ENCODE measurements at places on chromosomes 12 and 14. TPM values are rescaled to one million over a fixed set of nuclear protein-coding genes. Genes with fewer than 3 reads are reported as not detected.

- no peak for DNase-seq
- no peaks in the 10 kb centered on the region for H3K36me3 ChIP-seq
Observed at GRCh38 chr12:67430708-67431335, 161.7 kb downstream of the CAND1 start.

GRCh38 chr12:916240-916639 lies 33.3 kb downstream of the RAD52 start:
- no peaks in the 10 kb centered on the region for H3K4me1 ChIP-seq
- DNase-seq = no peak
- no peak overlapping the region for H3K27ac ChIP-seq
- no peaks in the 10 kb centered on the region for H3K27me3 ChIP-seq
- H3K4me3 ChIP-seq = no peak overlapping the region
- peaks cover 6% of the 10 kb centered on the region for H3K36me3 ChIP-seq

DNA sequence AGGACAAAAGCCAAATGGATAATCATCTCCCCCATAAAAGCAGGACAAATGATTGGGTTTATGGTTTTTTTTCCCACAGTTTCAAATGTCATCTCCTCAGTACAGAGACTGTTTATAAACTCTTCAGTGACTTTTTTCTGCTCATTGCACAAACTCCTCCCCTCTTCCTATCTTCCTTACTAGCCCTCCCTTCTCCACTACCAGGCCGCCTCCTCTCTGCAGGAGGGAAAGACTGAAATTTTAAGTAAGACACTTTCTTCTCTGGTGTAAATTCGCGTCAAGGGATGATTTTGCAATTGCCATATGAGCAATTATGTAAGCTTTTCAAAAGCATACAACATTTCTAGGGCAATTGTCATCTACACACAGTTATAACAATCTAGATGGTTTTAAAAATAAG lies 37.0 kb downstream of the BTG1 start:
- no peak overlapping the region for H3K4me3 ChIP-seq
- peaks cover 2% of the 10 kb centered on the region for H3K4me1 ChIP-seq
- DNase-seq = peak; percentile 89
- no peak overlapping the region for H3K27ac ChIP-seq

DNA sequence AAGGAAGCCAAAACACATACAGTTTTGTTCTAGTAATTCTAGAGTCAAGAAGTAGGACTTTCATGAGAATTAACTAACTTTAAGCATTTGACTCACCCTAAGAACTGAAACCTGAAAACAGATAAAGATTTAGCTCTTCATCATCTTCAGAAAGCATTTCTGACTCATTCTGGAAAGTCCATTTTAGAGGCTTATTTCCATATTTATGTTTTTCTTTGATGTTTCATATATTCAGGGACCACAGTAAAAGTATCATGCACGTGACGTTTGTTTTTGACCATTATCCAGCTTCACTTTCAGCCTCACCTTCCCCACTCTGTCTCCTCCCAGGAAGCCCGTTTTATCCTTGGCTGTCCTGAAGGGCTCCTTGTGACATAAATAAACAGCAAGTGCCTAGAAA lies 79.2 kb downstream of the MDGA2 start:
- no peaks in the 10 kb centered on the region for H3K4me1 ChIP-seq
- H3K4me3 ChIP-seq = no peak overlapping the region
- no peaks in the 10 kb centered on the region for H3K36me3 ChIP-seq
- no peaks in the 10 kb centered on the region for H3K27me3 ChIP-seq
- no peak overlapping the region for H3K27ac ChIP-seq

- peaks cover 6% of the 10 kb centered on the region for H3K4me1 ChIP-seq
- no peaks in the 10 kb centered on the region for H3K27me3 ChIP-seq
- no peak for DNase-seq
- H3K4me3 ChIP-seq = no peak overlapping the region
Observed at GRCh38 chr14:77062261-77062660, 33.8 kb upstream of the IRF2BPL start.

DNA sequence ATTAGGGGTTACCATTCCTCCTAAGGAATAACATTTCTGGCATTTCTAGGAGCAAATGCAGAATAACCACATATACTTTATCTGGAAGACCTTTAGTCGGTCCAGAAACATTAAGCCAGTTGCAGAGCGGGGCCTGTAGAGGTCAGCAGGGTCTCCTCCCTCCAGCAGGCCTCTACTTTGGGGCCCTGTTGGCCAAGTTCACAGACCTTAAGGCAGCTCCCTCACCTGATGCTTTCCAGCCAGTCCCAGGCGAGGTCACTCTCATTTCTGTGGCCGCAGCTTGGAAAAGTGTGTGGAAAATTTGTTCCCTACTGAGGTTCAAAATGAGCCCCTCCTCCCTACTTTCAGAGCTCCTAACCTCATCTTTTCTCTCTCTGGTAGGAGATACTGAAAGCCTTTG lies 74.1 kb downstream of the ESR2 start:
- H3K27me3 ChIP-seq = no peaks in the 10 kb centered on the region
- H3K36me3 ChIP-seq = no peaks in the 10 kb centered on the region
- H3K4me1 ChIP-seq = no peaks in the 10 kb centered on the region
- H3K27ac ChIP-seq = no peak overlapping the region
- no peak overlapping the region for H3K4me3 ChIP-seq

DNA sequence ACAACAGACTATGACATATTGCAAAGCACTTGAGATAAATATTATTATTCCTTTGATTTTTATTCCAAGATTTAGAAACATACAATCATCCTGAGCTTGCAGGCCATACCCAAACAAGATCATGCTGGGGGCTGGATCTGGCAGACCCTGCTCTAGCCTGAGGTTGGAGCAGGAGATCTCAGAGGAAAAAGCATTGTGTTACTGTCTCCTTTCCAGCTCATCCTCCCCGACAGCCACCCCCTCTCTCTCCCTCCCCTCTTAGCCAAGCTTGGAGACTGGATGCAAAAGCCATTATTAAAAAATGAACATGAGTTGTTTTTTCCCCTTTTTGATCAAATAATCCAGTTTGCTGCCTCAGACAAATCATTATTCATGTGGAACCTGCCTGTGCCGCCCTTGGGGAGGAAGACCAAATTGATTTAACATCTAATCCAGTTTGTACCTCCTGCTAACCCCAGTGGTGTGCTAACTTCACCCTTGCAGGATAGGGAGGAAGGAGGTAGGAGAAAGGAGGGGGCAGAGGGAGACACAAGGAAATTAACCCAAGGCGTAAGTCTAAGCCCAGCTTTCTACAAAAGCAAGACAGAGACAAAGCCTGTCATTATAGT lies 565.8 kb upstream of the TBX3 start:
- H3K4me3 ChIP-seq = no peak overlapping the region
- H3K36me3 ChIP-seq = no peaks in the 10 kb centered on the region
- H3K4me1 ChIP-seq = no peaks in the 10 kb centered on the region
- DNase-seq = no peak

- H3K27ac ChIP-seq = no peak overlapping the region
- H3K36me3 ChIP-seq = no peaks in the 10 kb centered on the region
- H3K27me3 ChIP-seq = no peaks in the 10 kb centered on the region
- no peak overlapping the region for H3K4me3 ChIP-seq
Observed at GRCh38 chr12:22799503-22799902, 174.5 kb downstream of the ETNK1 start.

GRCh38 chr12:75389706-75390105 lies 1.2 kb upstream of the GLIPR1L2 start:
- H3K27me3 ChIP-seq = no peaks in the 10 kb centered on the region
- H3K27ac ChIP-seq = peak overlapping the region; percentile 36
- no peaks in the 10 kb centered on the region for H3K4me1 ChIP-seq
- DNase-seq = peak; percentile 11
- no peaks in the 10 kb centered on the region for H3K36me3 ChIP-seq
- H3K4me3 ChIP-seq = peak overlapping the region; percentile 59

The FSCB gene
- polyA plus RNA-seq = not detected

The RNFT2 gene
- polyA plus RNA-seq = 0.95 TPM

The ABCD2 gene
- 0.14 TPM for polyA plus RNA-seq

The WSCD2 gene
- not detected for polyA plus RNA-seq

The COX8C gene
- polyA plus RNA-seq = not detected

The TIMELESS gene
- polyA plus RNA-seq = 3.8 TPM

The PTPRR gene
- 0.43 TPM for polyA plus RNA-seq

The ALX1 gene
- not detected for polyA plus RNA-seq

Data from fibroblast of lung (primary cell).